ENCODE measurements at places on chromosomes 2 and 18.

GRCh38 chr2:75482398-75482797 lies 78.3 kb downstream of the EVA1A start:
- DNase-seq = no peak

GRCh38 chr2:40204268-40204667 lies 247.6 kb downstream of the SLC8A1 start:
- DNase-seq = no peak

GRCh38 chr2:25402477-25402876 lies 60.8 kb upstream of the DNMT3A start:
- DNase-seq = no peak

- no peak for DNase-seq
Observed at GRCh38 chr2:228786901-228787300, 484.2 kb downstream of the PID1 start.

GRCh38 chr18:35303610-35304009 lies 13.6 kb upstream of the ZSCAN30 start:
- DNase-seq = no peak

GRCh38 chr2:81495556-81495955 lies 1191.0 kb upstream of the LRRTM1 start:
- no peak for DNase-seq

GRCh38 chr2:133495226-133495625 lies 73.0 kb downstream of the NCKAP5 start:
- no peak for DNase-seq

GRCh38 chr18:68937029-68937599 lies 139.2 kb downstream of the CCDC102B start:
- DNase-seq = no peak

DNA sequence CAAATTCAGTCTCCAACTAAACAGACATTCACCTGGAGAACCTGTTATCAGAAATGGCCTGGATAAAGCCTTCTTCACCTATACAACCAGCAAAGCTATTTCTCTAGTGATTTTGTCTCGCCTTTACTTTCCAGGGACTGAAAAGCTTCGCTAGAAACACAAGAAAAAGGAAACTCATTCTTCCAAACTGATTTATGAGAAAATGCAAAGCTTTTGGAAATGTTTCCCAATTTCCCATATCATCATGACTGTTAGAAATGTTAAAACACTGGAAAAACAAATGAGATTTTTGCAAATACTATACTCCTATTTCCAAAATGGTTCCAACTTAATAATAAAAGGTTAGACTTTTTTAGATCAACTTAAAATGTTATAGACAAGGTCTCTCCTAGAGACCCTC lies 218.7 kb downstream of the PAX3 start:
- no peak for DNase-seq

- DNase-seq = no peak
Observed at GRCh38 chr2:28338831-28339321, 53.8 kb upstream of the FOSL2 start.

- no peak for DNase-seq
Observed at GRCh38 chr2:207073412-207073800, 92.3 kb downstream of the KLF7 start.

GRCh38 chr2:178943745-178944144 lies 106.2 kb downstream of the CCDC141 start:
- no peak for DNase-seq

DNA sequence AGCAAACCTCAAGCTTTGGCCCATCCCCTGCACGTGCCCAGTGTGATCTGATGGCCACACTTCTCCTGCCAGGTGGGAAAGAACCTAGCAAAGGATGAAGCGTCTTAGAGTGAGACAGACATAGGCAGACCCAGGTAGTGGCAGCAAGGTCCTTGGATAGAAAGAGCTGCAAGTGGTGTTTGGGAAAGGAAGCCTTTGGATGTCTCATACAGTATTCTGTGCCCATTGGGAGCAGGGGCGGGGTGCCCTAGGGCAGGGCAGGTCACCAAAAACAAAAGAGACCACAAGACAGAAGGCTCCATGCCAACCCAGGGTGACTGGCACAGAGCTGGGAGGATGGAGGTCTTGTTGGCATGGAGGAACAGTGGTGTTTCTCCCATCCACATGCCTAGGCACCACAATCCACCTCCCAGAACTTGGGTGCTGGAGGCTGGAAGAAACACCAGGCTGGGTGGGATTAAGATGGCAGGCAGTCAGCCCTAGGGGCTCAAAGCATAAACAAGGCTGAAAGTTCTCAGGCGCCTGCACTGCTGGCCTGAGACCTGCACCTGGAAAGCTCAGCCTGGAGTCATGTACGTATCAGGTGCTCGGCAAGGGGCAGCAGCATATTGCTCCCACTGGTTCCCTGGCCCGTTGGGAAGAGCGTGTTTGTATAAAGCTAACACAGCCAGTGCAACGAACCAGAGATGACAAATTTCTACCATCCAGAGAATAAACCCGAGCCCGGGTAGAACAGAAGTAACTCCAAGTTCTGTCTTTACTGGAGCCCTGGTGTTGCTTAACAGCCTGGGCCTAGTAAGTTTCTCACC lies 52.9 kb downstream of the CRACDL start:
- DNase-seq = no peak

GRCh38 chr2:228624733-228625132 lies 443.2 kb upstream of the SPHKAP start:
- DNase-seq = no peak

DNA sequence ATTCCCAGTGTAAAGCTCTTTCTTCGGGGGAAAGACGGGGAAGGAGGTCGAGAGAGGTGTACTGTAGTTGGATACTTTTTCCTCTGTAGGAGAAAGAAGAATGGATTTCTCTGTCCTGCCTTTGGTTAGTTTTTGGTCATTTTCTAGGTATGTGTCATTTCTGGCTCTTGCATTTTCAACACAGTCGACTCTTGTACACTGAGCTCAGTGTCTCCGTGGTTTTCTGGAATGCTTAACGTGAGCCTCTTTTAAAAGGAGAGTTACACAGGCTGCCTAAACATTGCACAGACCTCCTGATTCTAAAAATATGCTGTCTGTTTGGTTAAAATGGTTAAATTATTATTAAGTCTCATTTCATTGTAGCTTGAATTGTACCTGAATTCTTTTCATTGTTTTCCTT lies 21.8 kb upstream of the GLS start:
- no peak for DNase-seq

- no peak for DNase-seq
Observed at GRCh38 chr2:56130463-56131070, 53.2 kb upstream of the CCDC85A start.

DNA sequence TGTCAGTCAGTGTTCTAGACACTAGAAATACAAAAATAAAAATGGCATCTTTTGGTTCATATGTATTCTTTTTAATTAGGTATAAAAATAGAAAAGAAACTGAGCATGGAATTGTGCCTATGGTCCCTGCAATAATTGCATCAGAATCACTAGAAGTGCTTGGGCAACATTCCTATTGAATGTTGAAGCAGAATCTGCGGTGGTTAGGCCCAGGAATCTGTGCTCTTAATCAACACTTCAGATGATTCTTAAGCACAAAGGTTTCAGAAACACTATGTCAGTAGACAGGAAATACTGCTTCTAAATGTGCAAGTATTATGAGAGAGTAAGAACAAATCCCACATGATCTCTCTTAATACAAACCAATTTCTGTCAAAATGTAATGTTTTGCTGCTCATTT lies 20.3 kb upstream of the RBBP8 start:
- DNase-seq = no peak

DNA sequence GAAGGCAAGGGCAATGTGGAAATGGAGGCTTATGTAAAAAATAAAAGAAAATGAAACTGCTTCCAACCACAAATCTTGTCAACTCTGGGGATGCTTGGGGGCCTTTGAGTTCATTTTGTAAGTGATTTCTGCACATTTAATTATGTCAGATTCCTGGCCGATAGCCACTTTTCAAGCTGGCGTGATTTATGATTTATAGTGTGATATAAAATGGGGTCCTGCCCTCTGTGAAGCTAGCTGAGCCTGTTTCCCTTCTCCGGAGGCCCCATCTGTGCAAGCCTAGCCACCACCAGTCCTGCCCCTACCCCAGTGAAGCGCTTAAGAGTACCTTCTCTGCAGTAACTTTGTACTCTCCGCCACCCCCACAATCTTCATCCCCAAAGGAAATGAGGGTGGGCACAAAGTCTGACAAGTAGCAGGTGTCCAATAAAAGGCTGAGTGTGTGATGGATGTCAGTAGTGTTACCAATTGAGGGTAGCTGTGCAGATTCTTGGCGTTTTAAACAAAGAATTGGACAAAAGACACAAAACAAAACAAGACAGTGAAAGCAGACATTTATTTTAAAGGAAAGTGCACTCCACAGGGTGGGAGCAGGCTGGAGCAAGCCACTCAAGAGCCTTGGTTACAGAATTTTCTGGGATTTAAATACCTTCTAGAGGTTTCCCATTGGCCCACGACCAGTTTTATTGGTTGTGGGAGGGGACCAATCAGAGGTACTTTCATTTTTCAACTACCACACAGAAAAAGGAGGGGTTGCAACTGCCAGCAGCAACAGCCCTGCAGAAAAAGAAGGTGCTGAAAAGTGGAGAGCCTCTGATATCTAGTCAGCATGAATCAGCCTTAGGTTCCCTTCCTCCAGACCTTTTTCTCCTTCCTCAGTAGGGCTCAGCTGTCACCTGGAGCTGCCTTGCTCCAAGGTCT lies 39.0 kb upstream of the SIX3 start:
- no peak for DNase-seq

- DNase-seq = no peak
Observed at GRCh38 chr18:13465124-13465446, 246.5 kb downstream of the LDLRAD4 start.

- no peak for DNase-seq
Observed at GRCh38 chr2:177727577-177728398, 335.2 kb downstream of the AGPS start.

GRCh38 chr18:525036-525797 lies 24.7 kb upstream of the COLEC12 start:
- DNase-seq = no peak

DNA sequence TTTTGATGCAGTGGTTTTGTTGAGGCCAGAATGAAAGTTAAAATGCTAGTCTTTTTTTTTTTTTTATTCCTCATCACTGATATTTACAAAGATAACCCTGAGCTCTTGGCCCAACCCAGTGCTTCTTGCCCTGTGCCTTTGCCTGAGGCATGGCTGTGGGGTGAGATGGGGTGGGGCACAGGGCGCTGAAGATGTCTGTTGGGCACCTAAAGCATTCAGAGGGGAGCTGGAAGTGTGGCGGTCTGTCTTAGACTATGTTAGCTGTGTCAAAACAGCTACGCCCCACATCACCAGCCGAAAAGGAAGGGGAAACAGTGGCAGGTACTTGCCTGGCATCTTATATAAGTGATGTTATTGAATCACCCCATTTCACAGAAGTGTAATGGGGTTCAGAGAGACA lies 20.7 kb downstream of the TOGARAM2 start:
- DNase-seq = peak; percentile 51

DNA sequence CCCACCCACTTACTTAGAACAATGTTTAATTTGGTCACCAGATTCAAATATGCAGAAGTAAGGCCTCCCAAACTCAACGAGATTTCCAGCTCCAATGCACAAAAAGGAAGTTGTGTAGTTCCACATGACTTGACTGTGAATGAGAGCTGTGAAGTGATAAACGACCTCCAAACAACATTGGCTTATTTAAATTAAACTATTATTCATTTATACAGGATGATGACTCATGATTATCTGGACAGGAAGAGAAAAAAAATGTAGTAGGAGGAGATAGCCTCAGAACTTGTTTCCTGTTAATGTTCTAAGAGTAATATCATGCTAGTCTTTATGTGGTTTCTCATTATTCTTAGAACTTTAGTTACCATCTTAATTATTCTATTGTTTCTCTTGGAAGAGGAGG lies 237.3 kb downstream of the C1D start:
- no peak for DNase-seq

- DNase-seq = no peak
Observed at GRCh38 chr18:23330423-23330822, 122.7 kb upstream of the RIOK3 start.

DNA sequence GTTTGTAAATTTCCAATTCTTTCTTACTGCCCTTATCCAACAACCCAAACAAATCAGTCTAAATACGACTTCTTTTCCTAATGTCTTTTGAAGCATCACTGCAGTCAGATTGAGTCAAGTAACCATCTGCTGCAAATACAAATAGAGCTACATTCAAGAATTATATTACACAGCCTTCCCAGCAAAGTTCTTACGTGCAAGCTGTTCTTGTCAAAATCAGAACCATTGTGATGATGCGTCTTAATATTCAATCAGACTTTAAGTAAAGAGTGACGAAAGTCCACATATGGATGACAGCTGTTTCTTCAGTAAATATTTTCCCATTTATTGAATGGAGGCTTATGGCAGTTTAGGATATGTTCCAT lies 943.8 kb downstream of the LRP1B start:
- DNase-seq = no peak

GRCh38 chr2:231182513-231182899 lies 15.9 kb upstream of the ARMC9 start:
- no peak for DNase-seq

GRCh38 chr2:230694241-230694640 lies 18.4 kb upstream of the CAB39 start:
- no peak for DNase-seq

DNA sequence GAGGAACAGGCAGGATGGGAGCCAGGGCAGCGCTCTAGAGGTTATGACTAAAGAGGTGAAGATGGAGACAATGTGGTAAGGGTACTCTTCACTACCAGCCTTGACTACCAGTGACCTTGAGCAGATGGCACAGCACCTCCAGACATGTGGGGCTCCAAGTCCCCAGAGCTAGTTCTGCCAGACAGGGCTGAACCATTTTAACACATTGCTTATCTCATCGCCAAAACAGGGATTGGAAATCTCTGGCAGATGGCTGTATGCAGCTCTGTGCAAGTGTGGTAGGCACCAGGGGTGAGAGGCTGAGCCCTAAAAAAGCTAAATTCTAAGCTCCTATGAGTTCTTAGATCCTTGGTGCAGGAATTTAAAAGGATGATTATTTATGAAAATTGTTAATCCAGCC lies 41.3 kb downstream of the FSHR start:
- DNase-seq = no peak

- no peak for DNase-seq
Observed at GRCh38 chr2:174438146-174438886, 42.8 kb downstream of the SCRN3 start.

DNA sequence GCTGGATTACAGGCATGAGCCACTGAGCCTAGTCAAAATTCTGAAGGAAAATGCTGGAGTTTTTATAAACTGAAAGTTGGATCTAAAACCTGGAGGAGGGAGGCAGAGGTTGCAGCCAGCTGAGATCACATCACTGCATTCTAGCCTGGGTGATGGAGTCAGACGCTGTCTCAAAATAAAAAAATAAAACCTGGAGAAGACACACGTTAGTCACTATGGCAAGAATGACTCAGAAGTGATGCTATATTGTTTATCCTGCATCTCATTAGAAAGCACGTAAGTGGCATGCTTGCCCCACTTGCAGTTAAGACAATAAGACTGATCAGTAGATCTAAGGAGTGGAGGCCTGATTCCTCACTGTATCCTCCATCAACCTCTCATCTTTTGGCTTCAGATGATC lies 106.6 kb upstream of the STON1 start:
- no peak for DNase-seq

All from CD4-positive, alpha-beta memory T cell (primary cell).